ENCODE measurements at places on chromosomes 5 and 9.
A peak's percentile ranks its signal among the peaks of the same experiment; 100 is the strongest.

DNA sequence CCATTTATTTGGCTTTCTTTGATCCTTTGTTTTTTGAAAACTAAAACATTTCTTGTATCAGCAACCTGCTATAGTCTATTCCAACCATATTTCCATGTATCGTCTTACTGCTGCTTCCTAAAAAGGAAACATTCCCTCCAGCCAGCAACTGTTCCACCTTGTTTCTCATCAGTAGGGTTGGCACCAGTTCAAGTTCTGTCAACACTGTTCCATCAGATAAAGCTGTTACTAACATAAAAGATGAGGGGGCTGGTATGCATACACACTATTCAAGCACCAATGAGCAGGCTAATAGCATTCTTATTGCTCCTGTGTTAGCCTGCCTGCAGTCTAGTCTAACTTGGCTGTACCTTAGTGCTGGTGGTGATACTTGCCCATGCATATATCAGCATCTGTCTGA is 178.3 kb downstream of the CWC27 start:
- DNase-seq: no peak

DNA sequence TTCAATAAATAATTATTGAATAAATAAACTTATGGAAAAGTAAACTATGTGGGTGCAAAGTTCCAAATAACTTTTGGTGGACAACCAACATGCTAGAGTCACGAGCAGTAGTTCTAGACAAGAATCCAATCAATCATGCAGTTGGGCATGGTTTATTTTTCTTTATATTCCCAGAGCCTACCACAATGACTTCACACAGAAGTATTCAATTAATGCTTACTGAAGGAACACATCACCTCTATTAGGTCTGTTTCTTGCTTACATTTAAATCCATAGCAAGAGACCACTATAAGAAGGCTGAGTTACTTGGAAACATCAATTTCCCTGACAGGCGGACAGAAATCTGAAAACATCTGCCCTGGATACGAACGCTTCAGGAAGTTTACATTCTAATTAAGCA is 214.2 kb downstream of the TMEM232 start:
- no peak for DNase-seq

- no peak for DNase-seq
Observed at GRCh38 chr9:111663301-111663823, 2.0 kb downstream of the GNG10 start.

DNA sequence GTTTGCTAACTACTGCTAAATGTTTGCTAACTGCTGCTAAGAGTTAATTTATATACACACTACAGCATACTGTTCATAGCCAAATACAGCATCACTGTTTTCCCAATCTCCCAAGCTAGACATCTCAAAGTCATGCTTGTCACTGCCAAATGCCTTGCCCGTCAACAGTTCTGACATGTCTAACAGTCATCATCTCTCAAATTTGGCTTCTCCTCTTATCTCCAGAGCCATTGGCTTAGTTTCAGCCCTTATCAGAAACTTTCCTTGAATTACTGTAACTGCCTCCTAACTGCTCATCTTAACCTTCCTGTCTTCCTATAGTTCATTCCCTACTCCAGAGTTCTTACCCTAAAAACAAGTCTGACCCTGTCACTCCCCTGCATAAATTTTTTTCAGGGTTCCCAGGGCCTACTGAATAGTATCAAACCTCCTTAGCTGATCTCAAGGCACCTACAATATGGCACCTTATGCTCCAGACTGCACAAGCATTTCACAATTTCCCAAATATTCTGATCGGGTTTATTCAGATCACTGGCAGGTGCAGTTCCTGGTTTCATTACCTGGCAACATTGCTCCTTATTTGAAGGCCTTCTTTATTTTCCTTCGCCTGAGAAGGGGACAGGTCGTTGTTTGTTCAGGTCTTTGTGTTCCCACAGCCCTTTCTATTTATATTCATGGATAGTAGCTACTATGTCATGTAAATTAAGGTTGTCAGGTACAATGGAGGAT is 55.9 kb upstream of the ANKRD55 start:
- DNase-seq: no peak

DNA sequence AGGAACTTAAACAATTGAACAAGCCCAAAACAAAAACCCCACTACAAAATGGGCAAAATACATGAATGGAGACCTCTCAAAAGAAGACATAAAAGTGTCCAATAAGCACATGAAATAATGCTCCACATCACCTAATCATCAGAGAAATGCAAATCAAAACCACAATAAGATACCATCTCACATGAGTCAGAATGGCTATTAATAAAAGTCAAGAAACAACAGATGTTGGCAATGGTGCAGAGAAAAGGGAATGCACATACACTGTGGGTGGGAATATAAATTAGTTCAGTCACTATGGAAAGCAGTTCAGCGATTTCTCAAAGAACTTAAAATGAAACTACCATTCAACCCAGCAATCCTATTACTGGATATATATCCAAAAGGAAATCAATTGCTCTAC is 337.4 kb upstream of the GRIA1 start:
- no peak for DNase-seq

GRCh38 chr5:87097664-87098063 is 170.0 kb upstream of the RASA1 start:
- DNase-seq: no peak

DNA sequence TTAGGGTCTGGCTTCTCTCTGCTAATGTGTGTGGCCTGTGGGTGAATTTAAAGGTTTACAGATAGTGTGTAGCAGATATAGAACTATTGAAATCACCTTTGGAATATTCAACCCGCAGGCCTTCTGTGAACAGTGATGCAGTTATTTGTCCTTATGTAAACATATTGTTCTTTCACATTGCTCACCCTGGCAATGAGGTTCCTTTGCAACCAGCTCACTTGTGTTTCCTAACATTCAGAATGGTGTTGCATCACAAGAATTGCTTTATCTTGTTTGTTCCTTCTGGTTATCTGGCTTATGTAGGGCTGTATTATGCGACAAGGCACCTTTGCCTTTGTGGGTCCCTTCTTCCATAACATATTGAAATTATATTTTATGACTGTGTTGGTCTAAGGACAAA is 370.3 kb downstream of the NNT start:
- no peak for DNase-seq

GRCh38 chr9:33081128-33081851 is 4.8 kb upstream of the SMU1 start:
- peak; percentile 42 for DNase-seq

DNA sequence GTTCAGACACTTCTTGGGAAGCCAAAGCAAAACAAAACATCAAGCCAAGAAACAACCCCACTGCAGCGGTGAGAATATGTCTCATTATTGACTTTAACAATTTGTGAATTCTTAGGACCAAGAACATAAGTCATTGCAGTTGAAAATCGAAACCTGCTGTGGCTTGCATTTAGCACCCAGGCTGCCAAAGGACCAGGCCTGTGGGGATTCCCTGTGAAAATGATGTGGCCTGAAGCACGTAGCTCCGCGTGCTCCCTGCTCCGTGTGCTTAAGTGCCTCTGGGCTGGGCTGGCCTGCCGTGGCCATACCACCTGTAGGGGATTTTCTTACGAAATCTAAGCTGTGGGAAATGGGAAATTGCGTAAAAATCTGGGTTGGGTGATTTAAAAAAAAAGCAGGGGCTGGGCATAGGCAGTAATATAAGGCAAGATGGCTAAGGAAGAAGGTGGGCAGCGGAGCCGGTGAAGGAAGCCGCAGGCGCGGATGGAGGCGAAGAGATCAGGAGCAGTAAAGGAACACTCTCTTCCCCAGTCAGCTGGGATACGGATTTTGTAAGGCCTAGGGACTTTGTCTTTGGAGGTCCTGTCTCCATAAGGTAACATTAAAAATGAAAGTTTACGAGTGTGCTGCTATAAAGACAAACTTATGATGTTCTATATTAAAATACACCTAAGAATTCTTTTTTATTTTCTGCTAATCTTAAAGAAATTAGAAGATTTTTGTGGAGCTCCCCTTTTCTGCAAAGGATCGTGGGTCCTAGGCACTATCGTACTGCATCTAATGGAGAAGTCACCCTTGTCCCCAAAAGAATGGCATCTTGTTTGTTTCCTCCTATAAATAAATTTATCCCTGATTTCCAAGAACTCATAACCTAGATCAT is 189.6 kb upstream of the SEMA6A start:
- DNase-seq: no peak

GRCh38 chr5:104599726-104600125 is 1037.1 kb upstream of the NUDT12 start:
- no peak for DNase-seq

GRCh38 chr9:78015241-78015640 is 16.4 kb downstream of the GNAQ start:
- no peak for DNase-seq

GRCh38 chr5:6496636-6497035 is 48.0 kb downstream of the UBE2QL1 start:
- DNase-seq: no peak
